ENCODE measurements at places on chromosomes 13 and 19.
A peak's percentile ranks its signal among the peaks of the same experiment; 100 is the strongest.

DNA sequence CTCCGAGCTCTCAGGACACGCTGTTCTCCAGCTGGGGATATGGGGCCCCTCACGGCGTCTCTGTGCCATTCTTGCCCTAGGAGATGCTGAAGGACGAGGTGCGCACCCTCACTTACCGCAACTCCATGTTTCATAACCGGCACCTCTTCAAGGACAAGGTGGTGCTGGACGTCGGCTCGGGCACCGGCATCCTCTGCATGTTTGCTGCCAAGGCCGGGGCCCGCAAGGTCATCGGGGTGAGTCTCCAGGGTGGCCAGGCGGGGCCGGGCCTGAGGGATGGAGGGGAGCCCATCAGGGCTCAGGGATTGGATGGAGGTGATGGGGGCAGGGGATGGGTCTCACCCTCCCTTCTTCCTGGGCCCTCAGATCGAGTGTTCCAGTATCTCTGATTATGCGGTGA, 4.8 kb downstream of the PRMT1 start:
- no peak for DNase-seq

DNA sequence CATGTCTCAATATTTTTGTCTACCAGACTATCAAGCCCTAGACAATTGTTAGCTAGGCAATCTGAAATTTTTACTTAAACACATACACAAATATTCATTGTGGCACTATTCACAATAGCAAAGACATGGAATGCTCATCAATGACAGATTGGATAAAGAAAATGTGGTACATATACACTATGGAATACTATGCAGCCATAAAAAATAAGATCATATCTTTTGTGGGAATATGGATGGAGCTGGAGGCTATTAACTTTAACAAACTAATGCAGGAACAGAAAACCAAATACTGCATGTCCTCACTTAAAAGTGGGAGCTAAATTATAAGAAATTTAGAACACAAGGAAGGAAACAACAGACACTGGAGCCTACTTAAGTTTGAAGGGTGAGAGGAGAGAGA, 288.6 kb upstream of the MIR17HG start:
- no peak for DNase-seq

DNA sequence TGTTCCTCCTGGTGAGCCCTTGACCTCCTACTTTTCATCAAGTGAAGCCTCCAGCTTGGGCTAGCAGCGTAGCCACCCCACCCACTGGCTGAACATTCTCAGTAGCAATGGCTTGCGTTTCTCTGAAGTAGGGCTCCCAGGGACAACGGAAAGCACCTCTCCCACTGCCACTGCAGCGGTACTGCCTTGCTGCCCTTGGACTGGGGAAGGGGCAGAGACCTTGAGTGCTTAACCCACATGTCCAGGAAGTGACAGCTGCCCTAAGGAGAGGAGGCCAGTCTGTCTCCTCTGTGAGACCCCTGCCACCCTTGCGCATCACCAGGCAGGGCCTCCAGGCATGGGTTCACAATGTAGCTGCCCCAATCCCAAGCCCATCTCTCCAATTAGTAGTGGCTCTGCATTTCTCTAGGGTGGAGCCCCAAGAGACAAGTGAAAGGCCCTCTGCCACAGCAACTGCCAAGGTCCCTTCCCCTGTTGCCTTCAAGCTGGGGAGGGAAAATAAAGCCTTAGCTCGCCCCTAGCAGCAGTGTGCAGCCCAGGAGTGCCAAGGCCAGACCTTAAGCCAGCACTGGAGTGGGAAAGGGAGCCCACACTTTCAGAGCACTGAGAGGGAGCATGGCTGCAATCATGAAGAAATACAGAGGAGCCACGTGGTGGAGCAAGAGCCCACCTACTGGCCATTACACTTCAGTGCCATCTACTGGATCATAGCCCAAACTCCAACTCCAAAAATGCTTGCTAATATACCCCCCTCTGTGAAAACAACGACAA, 175.9 kb upstream of the TRPC4 start:
- no peak for DNase-seq

DNA sequence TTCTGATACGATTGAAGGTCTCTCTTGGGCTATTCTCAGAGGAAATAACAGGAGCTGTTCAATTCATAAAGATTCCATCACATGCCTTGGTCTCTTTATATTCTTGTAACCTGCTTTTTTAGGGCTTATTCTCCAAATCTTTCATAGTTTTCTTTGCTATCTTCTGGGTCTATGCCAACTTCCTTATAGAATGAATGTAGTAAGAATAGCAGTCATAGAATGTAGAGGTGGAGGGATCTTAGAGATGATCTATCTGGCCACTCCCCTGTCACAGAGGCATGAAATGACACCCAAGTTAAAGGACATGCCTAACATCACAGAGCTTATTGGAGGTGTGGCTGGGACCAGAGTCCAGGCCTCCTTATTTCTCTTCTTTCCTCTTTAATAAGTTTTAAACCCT, 13.2 kb downstream of the LCP1 start:
- DNase-seq = no peak

DNA sequence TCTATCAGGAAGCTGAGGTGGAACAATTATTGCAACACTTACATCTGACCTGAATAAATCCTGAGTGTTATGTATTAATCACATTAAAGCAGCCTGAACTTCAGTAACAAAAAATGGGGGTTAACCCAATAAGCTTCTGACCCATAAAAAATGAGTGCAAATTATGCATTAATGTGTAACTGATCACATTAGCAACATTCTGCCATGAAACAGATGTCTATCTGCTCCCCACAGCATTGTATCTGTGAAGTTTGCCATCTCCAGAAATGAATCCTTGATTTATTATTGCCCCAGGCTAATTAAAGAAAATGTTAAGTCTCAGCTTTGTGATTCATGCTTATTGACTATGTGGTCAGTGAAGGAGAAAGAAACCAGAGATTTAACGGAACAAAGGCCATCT, 304.9 kb downstream of the PCDH20 start:
- DNase-seq = no peak

DNA sequence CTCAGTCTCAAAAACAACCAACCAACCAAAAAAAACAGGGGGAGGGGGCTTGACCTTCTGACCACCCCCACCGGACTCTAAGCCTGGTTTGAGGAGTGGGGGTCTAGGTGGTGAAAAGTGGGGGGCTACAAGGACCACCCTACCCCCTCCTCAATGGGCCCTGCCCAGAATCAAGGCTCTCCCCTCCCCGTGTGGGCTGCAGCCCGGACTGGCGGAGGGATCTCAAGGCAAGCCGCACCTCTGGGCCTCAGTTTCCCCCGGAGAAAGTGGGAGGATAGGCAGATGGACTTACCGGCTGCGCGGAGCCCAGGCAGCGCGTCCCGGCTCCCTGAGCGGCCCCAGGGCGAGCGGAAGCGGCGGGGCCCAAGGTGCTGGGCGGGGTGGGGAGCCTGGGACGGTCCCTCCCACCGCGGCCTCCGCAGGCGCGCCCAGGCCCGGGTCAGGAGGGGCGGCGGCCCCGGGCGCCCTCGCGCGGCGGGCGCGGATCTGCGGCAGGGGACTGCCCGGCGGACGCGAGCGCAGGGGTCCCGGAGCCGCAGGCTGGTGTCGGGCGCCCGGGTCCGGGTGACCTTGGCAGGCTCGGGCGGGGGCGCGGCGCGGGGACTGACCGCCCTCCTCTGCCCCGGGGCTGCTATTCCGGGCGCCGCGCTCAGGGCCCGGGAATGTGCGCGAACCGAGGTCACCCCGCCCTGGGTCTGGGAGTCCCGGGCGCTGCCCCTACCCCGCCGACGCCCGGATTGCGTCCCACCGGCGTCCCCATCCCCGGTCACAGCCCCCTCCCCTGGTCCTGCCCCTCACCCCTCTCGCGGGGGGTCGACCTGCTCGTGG, at the start of gene ADAMTSL5:
Gene ADAMTSL5 (minus strand): TSS at position 349 of the 828 bp plus-strand sequence. CDS start 2,076 bp downstream, outside the sequence.
- peak; percentile 65 for DNase-seq

- DNase-seq = no peak
These were observed 71.9 kb downstream of the CDK8 start for GRCh38 chr13:26325876-26326275.

- no peak for DNase-seq
These were observed at the start of gene PDE4A for GRCh38 chr19:10420444-10421239. Gene PDE4A (plus strand): TSS chr19:10420538. CDS start chr19:10420765, 227 bp downstream.

GRCh38 chr19:3543150-3544057, 4.4 kb downstream of the TEKTIP1 start:
- no peak for DNase-seq

GRCh38 chr13:27541386-27541785, 78.9 kb downstream of the LNX2 start:
- DNase-seq = no peak

GRCh38 chr13:110331362-110331761, 24.3 kb downstream of the COL4A2 start:
- DNase-seq = no peak

GRCh38 chr13:61722119-61722518, 306.5 kb upstream of the PCDH20 start:
- DNase-seq = no peak

DNA sequence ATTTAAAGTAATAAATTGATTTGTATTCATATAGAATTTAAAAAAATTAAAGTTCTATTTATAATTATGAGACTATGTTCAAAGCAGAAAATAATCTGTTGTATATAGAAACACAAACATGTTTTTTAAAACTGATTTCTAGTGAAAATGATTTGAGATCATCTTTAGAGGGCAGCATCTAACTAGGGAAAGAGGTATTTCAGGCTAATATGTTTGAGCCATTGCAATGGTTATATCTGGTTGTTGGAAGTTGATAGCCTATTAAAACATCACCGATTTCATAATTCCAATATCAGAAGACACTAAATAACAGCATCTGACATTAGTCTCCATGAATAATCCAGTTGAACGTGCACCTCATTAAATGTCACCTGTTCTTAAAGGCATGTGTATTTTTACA, 79.8 kb upstream of the SLITRK6 start:
- no peak for DNase-seq

- DNase-seq = no peak
These were observed 58.7 kb downstream of the SIAH3 start for GRCh38 chr13:45792827-45793303.

DNA sequence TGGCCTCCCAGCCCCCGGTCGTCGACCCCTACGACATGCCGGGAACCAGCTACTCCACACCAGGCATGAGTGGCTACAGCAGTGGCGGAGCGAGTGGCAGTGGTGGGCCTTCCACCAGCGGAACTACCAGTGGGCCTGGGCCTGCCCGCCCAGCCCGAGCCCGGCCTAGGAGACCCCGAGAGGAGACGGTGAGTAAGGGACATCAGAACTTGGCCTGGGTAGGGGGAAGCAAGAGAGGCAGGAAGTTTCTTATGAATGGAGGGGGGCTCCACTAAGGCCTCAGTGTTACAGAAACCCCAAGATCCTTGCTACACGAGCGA, 2.9 kb downstream of the FOSB start:
- no peak for DNase-seq

- DNase-seq = no peak
These were observed 493.2 kb downstream of the IRS2 start for GRCh38 chr13:109293166-109293565.

DNA sequence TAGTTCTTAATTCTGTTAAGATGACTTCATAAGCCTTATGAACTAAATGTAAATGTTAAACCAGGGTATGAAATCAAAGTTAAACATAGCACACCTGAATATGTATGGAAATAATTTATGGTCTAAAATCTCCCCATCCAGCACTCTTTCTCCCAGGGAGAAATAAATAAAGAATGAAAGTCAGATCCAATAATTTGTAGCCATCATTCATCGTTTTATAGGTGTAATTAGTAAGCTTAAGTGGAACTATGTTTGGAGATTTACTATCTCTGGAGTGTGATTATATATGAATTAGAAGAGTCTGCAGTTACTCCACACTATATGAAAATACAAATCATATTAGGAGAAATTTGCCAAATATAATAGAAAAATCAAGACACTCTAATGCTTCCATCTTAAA, 405.1 kb downstream of the DACH1 start:
- no peak for DNase-seq

DNA sequence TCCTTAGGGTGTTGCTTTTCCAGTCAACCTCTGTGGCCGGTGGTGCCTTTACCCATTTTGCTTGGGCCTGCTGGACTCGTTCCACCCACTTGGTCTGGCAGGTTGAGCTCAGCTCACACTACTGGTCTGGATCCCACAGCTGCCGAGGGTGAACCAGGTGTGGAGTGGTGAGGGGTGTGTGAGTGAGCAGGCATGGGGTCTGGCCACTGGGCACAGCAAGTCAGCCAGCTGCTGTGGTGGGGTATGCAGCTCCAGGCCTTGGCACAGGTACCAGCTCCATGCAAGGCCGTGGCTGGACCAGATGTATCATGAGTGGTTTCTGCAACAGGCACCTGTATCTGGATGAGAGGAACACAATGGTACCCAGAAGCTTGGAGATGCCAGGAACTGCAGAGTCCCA, 277.6 kb upstream of the KLHL1 start:
- DNase-seq = no peak

DNA sequence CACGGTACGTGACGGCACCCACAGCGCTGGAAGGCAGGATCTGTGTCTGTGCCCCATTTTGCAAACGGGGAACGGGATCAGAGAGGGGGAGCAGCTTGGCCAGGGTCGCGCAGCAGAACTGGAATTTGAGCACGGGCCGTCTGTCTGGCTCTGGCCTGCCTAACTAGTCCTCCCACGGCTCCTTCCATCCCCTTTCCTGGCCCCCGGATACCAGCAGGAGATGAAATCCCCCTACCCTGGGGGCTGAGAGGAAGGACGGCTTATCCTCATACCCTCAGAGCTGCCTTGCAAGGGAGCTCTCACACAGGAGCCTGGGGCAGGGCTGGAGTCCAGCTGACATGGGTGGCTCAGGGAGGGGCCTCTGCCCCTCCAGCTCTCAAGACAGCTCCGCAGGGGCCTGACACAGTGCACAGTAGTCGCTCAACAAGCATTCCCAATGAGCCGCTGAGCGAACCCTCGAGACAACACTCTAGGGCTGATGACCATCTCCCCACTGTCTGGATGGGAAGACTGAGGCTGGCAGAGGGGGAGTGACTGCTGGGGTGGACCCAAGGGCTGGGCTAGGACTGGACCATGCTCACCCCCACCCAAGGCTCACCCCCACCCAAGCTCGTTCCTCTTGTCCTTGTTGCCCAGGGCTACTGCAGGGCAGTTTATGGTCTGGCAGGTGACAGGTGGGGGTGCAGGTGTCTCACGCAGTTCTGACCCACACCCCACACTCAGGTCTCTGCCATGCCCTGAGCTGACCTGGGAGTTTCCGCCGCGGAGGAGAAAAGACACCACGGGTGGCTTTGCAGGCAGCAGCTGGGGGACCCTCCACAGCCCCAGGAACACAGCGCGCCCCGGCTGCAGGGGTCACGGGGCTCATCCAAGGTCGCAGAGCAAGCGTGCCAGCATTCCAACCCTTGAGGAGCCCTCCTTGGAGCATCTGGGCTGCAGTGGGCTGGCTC, 4.0 kb downstream of the ZBTB7A start:
- DNase-seq = no peak

DNA sequence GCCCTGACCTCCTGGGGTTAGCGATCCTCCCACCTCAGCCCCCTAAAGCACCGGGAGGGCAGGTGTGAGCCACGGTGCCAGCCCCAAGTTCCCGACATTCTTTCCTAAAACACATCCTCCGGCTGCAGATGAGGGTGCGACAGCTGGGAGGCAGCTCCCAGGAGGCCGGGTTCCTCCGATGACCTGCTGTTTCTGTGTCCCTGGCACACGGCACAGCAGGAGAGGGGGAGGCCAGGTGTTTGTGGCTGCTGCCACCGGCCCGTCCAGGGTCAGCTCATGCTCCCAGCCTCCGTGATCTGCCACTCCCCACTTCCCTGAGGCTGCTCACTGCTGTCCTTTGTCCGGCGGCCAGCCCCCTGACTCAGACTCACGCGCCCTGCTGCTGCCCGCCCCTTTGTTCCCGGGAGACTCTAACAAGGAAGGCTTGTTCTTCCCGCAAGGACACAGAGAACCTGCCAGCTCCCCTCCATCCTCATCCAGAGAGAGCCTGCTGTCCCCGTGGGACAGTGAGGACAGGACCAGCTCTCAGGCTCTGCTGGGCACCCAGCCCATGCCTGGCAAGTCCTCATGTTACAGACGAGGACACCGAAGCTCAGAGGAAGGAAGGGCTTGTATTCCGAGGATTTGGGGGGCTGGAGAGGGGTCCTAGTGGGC, 10.6 kb upstream of the MADCAM1 start:
- no peak for DNase-seq
